NCI-H1092 (cell line): ENCODE measurements at places on chromosomes 6 and 20.

DNA sequence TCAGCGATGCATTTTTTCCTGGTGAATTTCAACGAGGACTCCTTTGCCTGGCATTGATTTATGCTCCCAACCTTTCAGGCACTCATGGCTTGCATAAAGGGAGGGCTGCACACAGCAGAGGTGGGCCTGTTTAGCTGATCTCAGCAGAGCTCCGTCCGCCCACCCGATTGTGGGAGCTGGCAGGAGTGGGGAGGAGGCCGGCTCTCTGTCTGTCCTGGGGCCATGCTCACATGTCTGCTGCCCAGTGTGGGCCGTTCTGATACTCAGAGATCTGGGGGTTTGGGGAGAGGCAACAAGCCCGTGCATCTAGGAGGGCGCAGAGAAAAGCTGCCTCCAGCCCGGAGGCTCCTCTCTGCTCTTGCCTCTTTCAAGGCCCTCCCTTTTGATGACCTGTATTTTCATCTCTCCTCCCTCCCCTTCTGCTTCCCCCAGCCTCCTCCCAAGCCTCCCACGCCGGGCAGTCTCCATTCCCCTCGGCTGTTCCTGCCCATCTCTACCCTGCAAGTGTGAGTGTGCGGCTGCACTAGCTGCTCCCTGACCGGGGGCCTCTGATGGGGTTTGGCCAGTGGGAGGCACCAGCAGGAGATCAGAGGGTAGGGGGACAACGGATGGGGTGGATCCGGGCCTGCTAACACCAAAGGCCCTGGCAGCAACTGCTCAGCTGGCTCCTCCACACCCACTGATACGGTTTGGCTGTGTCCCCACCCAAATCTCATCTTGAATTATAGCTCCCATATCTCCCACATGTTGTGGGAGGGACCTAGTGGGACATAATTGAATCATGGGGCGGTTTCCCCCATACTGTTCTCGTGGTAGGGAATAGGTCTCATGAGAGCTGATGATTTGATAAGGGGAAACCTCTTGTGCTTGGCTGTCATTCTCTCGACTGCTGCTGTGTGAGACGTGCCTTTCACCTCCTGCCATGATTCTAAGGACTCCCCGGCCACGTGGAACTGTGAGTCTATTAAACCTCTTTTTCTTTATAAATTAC, 39.6 kb upstream of the MLN start:
- DNase-seq = no peak

- DNase-seq = no peak
Measured at GRCh38 chr6:89547281-89547680, 91.3 kb downstream of the LYRM2 start.

GRCh38 chr6:140062043-140063020, 687.9 kb upstream of the CITED2 start:
- no peak for DNase-seq

DNA sequence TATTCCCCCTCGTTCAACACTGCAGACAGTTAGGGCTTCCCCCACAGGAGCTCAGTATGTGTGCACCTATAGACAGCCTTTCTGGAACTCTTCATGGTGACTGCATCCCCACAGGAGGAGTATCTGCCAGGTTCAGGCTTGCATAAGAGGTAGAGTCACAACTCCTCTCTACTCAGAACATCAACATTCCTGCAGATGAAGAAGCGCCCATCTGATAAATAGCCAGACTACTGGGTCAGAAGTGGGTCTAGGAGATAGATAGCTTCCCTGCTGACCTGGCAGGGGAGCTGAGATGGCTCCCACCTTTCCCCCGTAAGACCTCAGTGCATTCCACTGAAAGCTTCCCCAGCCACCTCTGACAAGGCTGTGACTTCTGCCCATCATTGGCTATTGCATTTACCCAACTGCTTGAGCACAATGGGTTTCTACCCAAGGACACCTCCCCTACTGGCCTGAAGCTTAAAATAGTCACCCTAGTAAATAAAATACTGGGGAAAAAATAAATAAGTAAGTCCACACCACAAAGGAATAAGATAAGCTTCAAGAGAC, 125.1 kb downstream of the CDK19 start:
- no peak for DNase-seq

GRCh38 chr6:8574311-8574710, 139.0 kb upstream of the SLC35B3 start:
- no peak for DNase-seq

DNA sequence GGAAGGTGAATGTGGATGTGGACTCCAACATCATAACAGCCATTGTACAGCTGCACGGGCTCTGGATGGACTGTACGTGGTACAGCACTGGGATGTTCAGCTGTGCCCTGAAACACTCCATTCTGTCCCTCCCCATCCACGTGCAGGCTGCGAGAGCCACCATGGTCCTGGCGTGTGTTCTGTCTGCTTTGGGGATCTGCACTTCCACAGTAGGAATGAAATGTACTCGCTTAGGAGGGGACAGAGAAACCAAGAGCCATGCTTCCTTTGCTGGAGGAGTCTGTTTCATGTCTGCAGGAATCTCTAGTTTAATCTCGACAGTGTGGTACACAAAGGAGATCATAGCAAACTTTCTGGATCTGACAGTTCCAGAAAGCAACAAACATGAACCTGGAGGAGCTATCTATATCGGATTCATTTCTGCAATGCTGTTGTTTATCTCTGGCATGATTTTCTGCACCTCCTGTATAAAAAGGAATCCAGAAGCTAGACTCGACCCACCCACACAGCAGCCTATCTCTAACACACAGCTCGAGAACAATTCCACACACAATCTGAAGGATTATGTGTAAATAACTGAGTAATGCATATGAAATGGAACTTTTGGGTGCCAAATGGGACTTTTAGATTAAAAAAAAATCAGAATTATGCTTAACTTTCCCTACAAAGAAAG, 12.1 kb downstream of the CLDN20 start:
- DNase-seq = no peak

GRCh38 chr20:58636396-58636982, 14.6 kb upstream of the STX16 start:
- DNase-seq = no peak

DNA sequence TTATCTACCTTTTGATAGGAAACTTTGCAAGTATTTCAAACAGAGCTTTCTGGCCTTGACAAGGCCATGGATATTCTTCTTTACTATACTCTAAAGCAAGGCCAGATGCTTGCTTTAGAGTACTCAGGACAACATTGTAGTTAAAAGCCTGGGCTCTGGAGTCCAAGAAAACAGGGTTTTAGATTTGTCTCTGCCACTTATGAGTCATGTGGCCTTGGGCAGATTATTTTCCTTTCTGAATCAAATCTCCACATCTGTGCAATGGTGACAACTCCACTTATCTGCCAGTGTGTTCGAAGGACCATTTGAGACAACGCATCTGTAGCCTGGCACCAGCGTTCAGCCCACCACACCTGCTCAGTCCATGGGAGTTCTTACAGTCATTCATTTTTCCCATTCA, 265.9 kb upstream of the RIN2 start:
- DNase-seq = no peak

DNA sequence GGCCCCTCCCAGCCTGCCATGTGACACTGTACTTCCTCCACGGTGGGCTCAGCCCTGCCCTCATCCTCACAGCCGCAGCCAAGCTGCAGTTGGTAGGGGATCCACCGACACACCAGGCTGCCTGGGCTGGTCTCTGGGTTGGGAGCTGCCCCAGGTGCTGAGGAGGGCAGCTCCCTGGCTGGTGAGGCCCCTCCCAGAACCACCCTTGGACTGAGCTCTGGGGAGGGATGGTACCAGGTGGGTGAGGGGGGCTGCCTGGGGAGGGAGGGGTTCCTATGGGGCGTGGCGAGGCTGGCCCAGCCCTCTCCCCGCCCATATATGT, 185 bp upstream of the TNFRSF6B start:
- DNase-seq = no peak

- DNase-seq = no peak
Measured at GRCh38 chr6:160767647-160768019, 65.6 kb downstream of the PLG start.

DNA sequence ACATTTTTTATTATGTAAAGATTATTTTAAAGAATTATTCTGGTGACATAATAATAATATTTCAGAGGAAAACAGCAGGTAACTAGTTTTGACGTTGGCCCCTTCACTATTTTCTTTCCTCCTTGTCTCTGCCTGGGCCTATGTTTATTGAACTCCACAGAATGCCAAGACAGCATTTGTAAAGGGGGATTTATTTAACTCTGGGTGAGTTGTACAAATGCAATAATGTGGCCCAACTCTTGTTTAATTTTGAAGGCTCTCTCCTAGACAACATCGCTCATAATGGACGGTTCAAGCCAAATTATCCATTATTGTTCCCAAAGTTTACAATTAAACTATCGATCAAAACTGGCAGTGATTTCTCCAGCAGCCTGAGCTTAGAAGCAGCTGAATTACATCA, 374.3 kb upstream of the SLC35B3 start:
- no peak for DNase-seq

GRCh38 chr6:109445382-109445781, 4.9 kb downstream of the SMPD2 start:
- DNase-seq = no peak

DNA sequence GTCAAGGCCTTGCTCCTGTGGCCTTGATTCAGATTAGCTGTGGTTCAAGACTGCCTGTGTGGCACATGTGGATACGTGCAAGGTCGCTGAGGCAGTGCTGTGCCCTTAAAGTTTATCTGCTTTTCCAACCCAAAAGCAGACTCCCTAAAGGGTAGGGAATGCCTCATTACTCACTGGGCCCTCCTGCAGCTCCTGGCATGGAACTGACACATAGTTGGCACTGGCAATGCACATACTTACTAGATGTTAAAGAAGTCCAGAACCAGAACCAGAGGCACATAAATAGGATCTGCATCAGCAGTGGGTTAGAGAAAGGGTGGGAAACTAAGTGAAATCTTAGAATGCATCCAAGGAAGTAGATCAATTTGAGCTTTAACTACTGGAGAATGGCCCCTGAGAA, 90.6 kb upstream of the MLN start:
- no peak for DNase-seq

DNA sequence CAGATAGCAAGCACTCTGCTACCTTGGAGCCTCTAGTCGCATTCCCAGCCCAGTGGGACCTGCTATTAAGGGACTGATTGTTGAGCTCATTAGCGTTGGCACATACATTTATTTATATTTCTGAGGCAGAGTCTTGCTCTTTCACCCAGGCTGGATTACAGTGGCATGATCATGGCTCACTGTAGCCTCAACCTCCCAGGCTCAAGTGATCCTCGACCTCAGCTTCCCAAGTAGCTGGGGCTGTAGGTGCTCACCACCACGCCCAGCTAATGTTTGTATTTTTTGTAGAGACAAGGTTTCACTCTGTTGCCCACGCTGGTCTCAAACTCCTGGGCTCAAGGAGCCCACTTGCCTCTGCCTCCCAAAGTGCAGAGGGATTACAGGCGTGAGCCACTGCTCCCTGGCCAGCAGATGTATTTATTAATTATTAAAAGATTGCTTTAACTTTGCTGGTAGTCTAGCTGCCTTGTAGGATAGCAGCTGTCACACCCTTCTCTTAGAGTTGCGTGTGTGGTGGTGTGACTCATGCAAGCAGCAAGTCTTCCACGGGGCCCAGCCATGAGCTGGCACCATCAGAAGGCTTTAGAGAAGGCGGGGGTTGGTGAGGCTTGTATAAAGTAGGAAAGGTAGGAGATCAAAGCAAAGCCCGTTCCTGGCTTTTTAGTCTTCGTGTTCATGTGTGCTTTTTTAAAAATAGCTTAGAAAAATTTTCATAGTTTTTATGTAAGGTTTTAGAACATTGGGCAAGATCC, 16.5 kb downstream of the ACTR5 start:
- no peak for DNase-seq

GRCh38 chr6:20870493-20870892, 336.2 kb downstream of the CDKAL1 start:
- no peak for DNase-seq

DNA sequence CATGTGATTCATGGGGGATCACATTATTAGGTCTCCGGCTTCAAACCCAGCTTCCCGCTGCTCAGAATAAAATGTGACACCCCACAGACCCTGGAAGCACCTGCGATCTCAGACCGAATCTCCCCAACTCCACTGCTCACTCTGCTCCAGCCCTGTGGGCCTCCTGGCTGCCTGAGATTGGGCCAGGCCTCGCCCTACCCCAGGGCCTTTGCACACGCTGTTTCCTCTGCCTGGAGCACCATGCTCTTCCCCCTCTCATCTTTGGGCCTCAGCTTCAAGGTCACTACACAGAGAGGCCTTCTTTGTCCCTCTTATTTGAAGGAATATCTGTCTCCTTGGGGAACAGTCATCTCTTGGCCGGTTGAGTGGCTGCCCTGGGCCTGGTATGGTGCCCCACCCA, 48.8 kb downstream of the RBM38 start:
- DNase-seq = no peak

DNA sequence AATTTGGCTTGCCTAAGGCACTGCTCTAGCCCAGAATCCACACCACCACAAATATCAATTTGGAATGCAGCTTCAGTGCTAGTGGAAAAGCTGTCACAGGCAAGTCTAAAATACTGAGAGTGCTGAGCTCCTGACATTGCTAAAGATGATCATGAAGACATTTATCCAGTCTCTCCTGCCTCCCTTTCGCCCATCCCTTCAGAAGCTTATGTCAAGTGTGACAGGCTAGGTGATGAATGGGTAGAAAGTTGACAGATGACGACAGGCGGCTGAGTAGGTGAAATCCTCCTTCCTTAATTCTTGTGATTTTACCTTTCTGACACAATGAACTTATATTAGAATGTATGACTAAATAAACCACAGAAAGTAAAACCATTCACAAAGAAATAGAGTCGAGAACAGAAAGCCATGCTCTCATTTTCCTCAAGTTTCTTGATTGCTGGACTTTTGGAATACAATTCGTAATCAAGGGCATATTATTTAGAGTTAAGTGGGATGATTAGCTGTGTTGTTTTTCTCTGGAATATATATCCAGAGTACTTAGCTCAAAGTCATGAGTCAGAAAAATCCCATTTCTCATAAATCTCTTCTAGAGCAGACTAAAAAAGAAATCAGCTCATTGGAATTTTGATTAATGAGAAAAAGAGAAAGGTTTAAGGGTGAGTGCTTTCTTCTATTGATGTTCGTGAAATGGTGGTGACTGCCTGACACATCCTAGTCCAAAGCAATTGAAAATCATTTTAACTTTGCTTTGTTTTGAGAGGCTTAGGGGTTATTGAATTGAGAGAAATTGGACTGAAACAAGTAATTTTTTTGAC, 1228.2 kb upstream of the CITED2 start:
- DNase-seq = no peak

- peak; percentile 25 for DNase-seq
Measured at GRCh38 chr20:1108437-1108920, 9.9 kb upstream of the PSMF1 start.

GRCh38 chr6:156980948-156981347, 203.8 kb downstream of the ARID1B start:
- no peak for DNase-seq

- no peak for DNase-seq
Measured at GRCh38 chr6:136604928-136605510, 54.8 kb upstream of the MAP7 start.

DNA sequence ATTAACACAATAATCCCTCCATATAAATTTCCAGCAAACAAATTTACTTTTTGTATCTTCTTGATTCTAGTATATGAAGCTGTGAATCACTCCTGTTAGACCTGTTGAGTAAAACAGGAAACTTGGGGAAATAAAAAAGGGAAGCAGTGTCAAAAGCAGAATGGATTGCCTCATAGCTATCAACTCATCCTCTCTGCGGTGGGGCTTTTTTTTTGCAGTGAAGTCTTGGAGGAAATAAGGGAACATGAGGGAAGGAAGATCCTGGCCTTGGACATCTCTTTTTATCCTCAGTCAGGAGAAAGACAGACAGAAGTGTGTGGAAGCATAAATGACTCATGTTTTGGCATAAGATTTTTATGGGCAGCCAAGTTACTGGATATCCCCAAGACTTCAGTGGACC, 332.5 kb downstream of the TFAP2A start:
- DNase-seq = no peak
